ENCODE measurements at places on chromosomes 3 and 15. TPM values are rescaled to one million over a fixed set of nuclear protein-coding genes. Genes with fewer than 3 reads are reported as not detected.

SNX22 gene
- 56.2 TPM for total RNA-seq

UBE2E1 gene
- total RNA-seq, result 47.9 TPM

SLC33A1 gene
- 30.0 TPM for total RNA-seq

DNA sequence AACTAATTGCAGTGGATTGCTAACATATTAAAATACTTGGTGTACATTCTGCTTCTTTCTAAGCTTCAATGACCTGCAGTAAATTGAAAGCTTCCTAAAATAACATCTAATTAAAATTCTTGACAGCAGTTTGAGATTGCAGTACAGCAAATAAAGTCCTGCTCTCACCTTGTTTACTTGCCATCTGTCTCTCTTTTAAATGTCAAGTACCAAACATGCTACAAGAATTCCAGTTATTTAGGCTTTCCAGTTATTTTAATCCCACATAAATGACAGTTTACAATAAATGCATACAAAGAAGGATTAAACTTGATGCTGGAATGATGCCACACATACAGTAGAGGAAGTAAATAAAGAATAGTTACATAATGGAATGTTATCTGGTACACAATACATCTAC, 33.2 kb downstream of the CBLB start:
- DNase-seq, result no peak

GRCh38 chr3:11422291-11422690, 150.1 kb downstream of the ATG7 start:
- no peak for DNase-seq

DNA sequence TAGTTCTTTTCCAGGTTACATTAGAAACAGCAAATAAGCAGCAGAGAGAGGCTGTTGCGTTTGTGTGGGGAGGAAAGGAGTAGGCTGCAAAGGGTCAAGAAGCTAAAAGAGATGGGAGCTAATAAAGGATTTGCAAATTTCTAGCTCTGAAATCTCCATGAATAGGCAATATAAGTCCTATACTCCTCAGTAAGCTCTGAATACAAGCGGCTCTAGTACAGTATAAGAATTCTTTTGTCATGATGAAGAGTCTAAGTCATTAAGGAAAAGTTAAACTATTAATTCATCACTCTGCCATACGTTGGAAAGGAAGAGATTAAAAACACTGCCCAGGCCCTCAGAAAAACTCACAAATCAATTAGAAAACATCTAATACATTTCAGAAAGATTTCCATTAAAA, 59.3 kb downstream of the CEP152 start:
- no peak for DNase-seq
